Activated T-helper 9 cell treated with anti-CD3 and anti-CD28 coated beads, Interleukin-2, amount 50 U/mL, for 16 hours (primary cell): ENCODE measurements at places on chromosomes 2 and 18.

- no peak for DNase-seq
Observed at GRCh38 chr2:172845028-172845630, 109.5 kb downstream of the RAPGEF4 start.

DNA sequence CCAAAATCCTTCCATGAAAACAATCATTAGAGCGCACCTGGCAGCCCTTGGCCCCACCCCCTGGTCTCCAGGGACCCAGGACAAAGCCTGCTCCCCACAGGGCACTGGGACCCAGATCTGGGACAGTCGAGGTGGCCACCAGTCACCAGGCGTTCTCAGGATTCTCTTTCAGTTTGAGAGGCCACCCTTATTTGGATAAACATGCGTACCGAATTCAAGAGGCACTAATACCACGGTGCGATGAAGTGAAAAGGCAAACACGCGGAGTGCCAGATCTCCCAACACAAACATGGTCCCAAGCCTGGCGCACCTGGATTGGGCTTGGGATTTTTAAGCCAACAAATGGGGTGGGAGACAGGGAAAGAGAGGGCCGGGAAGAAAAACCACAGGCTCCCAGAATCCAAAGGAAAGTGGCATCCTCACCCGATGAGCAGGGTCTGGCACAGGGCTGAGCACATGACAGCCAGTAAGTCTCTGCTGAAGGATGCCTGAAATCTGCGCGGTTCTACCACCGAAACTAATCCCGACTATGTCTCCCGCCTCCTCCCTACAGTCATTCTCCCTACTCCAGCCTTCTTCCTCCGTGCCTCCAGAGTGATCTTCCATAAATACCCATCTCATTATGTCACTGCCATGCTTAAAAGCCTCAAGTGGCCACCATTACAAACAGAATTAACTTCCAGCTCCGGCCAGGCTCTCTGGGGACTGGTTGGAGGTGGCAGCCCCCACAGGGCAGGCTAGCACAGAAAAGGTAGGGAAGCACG is 60.9 kb upstream of the KLHL29 start:
- no peak for DNase-seq

DNA sequence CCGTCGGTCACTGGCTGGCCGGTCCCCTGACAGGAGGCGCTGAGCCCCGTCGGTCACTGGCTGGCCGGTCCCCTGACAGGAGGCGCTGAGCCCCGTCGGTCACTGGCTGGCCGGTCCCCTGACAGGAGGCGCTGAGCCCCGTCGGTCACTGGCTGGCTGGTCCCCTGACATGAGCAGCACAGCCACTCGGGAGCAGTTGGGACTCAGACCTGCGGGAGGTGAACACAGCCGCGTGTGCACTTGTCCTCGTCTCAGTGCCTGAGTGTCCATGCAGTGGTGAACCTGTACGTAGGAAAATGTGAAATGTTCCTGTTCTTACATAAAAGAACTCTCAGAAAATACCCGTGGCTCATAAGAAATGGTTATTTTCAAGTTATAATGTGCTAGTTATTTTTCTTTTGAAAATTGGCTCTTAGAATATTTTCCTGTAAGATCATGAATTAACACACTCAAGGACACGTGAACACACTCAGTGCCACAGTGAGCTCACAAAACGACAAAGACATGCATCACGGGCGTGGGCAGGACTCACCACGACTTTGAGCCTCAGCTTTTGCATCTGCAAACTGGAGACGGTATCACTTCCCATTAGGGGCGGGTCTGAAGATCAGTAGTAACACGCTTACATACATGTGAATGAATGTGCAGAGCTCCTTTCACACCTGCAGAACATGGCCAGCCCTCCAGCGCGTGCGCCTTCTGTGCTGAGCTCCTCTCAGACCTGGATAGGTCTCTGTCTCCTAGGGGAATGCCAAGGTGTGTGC is 21.1 kb upstream of the NFATC1 start:
- DNase-seq = no peak

DNA sequence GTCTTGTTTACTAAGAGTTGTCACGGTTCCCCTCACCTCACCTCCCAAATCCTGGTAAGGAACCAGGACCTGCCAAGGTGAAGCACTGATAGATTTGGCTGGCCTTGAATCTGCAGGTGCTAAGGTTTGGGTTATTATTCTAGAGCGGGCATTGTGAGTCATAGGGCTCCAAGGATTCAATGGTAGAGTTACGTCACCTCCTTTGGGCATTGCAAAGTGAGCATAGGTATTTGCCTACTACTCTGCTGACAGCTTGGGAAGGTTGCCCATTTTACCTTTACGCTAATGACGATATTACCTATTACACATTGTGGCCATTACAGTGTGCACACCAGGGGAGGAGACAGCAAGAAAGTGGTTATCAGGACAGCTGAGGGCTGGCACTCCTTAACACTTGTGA is 59.3 kb downstream of the SETBP1 start:
- DNase-seq = no peak

DNA sequence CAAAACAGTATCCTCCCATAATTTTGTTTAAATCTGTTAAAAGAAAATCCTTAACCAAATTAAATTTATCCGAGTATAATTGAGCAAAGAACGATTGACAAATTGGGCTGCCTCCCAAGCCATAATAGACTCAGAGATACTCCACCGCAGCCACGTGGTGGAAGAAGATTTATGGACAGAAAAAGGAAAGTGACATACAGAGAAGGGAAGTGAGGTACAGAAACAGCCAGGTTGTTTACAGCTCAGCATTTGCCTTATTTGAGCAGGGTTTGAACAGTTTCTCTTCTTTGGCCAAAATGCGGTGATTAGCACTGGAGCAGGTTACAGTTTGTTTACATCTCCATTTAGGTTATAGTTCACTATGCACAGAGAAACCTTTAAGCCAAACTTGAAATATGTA is 60.8 kb downstream of the KYNU start:
- no peak for DNase-seq

DNA sequence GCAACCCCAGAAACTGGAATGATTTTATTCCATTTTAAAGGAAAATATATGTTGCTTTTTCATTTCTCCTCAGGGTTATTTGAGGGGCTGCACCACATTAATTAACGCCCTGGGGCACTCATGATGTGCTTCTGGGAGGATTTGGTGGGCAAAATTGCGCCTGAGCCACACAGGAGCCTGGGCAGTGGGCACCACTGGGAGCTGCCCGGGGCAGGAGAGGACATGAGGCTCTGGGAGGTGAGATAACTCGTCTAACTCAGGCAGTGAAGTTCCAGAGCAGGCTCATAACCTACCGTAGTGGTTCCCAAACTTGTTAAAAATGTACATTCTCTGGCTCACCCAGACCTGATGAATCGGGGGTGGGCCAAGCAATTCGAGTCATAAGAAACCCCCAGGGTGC is 68.3 kb downstream of the EDAR start:
- no peak for DNase-seq

GRCh38 chr2:196653843-196654242 is 14.3 kb downstream of the CCDC150 start:
- DNase-seq = no peak

DNA sequence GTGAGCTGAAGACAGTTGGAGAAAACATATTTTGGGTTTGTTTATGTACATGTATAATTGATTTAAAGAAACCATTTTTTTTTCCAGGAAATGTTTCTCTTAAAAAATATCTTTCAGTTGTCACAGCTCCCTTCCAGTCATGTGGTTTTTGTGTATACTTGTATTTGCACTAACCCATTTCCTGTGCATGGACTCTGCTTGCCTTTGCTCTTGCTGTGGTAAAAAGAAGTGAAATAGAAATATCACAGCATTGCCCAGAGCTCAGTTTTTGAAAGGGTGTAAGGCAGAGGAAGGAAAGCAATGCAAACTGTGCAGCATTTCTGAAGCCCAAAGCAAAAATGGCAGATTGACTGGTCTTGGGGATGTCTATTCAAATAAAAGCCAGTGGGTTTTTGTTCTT is 10.4 kb upstream of the DOCK10 start:
- no peak for DNase-seq

DNA sequence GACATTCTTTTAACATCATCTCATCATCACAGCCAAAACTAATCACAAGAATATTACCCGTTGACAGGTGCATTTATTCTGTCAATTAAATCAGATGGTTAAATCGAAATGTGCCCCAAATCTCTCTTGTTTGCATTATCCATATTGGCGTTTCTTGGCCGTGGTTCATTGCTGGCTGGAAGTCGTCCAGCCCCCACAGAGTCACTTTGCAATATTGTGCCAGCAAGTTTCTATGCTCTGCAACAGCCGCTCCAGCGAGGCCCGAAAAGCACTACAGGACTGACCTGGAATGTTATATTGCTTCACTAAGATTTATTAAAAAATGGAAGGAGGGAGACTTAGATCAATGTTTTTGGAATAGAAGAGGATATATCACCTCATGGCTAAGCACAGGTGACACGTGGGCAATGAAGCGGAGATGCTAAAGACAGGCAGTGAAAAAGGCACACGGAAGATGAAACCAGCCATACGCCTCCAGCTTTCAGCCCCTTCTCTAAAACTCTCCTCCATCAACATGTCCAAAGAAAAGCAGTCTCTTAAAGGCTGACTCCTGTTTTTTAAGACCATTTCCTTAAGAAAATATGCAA is 176.8 kb upstream of the VRK2 start:
- DNase-seq = no peak

DNA sequence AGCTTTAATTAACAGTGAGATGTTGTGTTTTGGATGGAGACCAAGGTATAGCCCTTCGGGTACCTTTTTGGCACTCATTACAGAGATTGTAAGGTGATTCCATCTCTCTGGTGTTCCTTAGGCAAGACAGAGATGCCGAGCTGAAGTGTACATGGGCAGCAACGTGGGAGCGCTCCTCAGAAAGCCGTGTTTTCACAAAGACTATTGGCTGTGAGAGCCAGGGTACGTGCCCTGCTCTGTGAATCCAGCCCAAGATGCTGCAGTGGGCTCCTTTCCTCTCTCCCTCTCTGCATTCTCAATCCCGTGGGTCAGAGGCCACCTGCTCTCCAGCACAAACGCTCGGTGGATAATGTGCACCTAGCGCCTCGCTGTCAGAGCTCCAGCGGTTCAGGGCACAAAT is 203.0 kb upstream of the EPHA4 start:
- DNase-seq = no peak

DNA sequence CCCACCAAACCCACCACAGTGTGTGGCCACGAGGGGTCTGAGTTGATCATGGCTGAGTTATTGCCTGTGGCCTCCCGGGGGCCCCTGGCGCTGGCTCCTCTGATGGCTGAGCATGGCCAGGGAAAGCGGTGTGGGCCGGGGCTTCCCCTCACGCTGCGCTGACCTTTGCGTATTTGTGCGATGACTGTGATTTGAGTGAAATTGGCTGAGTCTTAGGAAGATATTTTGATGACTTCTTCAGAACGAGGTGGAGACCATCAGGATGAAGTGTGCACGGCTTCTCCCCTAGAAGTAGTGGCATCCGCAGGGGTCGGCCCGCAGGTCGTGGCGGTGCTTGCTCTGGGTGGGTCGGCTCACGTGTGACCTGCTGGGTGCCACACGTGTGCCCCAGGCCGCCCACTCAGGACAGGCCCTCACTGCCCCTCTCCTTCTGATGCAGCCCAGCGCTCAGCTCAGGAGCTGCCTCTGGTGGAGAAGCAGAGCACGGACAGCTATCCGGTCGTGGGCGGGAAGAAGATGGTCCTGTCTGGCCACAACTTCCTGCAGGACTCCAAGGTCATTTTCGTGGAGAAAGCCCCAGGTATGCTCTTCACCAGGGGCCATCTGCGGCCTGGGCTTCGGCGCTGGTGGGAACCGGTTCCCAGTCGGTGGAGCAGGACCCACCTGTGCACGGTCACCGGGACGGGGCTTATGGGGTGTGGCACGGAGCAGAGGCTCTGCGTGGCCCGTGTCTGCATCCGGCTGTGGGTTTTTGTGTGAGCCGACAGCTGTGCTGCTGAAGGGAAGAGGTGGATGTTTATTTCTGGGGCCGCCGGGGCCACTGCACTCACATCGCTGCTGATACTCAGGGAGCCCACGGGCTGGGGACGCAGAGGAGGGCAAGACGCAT is 55.8 kb downstream of the NFATC1 start:
- no peak for DNase-seq

DNA sequence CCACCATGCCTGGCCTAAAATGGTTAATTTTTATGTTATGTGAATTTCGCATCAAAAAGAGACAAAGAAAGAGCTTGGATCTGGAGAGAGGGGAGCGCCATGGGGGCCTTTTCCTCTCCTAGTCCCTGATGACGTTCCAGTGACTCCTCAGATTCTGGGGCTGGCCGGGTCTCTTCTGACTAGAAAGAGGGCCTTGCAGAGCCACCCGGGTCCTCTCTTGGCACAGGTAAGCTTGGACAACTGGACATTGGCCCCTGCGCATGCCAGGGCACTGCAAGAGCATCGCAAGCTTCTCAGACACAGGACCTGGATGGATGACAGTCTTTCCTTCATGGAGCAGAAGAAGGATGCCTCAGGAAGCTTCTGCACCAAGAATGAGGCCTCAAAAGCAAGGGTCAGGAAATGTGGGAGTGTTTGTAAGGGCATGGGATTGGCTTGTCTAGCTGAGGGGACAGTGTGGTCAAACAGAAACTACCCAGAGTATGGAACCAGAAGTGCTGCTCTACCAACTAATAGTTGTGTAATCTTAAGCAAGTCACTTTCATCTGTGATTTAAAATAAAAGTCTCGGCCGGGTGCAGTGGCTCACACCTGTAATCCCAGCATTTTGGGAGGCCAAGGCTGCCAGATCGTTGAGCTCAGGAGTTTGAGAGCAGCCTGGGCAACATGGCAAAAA is 35.2 kb downstream of the FOSL2 start:
- no peak for DNase-seq

GRCh38 chr18:58842978-58843687 is 21.5 kb upstream of the ZNF532 start:
- no peak for DNase-seq

- DNase-seq = no peak
Observed at GRCh38 chr2:27431395-27431794, 3.0 kb downstream of the NRBP1 start.
